ENCODE measurements at places on chromosomes 7 and 10.
A peak's percentile ranks its signal among the peaks of the same experiment; 100 is the strongest.

- no peak for DNase-seq
Measured at GRCh38 chr7:98282703-98283102, 1.2 kb downstream of the BRI3 start.

DNA sequence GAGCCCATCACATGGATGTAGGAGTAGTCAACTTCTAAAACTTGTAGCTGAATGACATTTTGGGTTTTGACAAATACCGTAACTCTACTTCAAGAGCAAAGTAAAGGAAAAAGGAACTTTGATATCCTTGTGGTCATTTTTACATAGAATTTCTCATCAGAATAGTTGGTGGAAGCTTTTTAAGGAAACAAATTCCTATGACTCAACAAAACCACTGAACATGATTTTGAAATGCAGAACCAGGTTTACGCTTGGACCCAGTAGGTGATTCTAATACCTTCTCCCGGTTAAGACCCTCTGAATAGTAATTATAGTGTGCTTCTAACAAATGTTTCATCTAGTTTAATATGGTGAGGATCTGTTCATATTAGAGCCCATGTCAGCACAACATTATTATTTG lies 307.8 kb downstream of the GPR37 start:
- peak; percentile 84 for DNase-seq

DNA sequence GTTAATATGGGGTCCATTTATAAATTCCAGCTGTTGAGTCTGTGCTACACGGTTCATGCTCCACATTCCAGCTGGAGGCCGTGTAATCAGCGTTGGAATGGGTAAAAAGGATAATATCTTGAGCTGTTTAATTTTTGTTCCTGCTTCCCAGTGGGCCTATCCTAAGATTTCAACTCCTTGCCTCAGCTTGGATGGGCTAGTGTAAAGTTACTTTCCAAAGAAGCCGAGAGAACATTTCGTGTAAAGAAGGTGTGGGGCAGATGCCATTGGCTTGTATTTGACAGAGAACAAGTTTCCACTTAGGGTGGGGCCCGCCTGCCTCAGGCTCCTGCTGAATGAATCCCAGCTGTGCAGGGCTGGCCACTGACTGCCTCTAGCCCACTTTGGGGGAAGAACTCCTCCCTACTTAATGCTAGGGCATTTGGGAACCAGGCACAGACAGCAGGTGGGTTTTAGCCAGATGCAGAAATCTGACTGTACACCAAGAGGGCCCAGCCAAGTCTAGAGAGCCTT lies 125.9 kb upstream of the LYZL2 start:
- no peak for DNase-seq

DNA sequence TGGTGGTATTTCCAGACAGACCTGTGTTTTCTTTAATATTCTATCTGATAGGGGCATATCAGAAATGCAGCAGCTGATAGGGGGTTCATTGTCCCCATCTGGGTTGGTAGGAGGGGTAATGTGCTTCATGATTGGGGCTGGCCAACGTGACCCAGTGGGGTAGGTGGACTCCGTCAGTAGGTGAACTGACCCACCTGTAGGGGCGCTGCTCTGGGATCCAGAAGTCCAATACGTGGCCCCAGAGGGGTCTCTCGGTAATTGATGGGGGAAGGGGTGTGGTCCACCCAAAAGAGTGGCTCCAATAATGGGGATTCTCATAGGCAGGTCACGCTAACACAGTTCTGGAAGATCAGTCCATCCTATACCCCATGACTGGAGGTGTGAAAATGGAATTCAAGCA lies 112.0 kb downstream of the PRLHR start:
- DNase-seq: no peak
